ENCODE measurements at places on chromosomes 13 and 19. TPM values are rescaled to one million over a fixed set of nuclear protein-coding genes. Genes with fewer than 3 reads are reported as not detected.

DNA sequence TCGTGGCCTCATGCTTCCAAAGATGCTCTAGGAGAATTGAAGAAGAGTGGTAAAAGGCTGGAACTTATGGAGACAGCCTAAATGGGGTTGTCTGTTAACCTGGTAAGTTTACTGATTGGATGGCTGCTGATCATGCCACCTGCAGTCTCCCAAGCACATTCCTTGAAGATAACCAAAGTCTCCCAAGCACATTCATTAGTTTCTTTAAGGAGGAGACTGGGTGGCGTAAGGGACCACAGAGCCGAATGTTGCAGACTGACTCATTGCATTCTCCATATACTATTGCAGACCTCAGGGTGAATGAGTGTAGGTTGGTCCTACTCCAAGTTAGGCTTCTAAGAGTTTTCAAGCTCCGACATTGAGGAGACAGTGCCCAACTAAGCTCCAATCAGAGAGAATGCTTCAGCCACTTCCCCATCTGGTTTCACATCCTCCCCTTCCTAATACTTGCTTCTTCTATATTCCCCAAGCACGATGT, at the start of gene IGFL3:
Gene IGFL3, minus strand, starts transcription at position 51 of the 478 bp plus-strand sequence. Its CDS starts 39 bp downstream, at position 12.
- DNase-seq: no peak

DNA sequence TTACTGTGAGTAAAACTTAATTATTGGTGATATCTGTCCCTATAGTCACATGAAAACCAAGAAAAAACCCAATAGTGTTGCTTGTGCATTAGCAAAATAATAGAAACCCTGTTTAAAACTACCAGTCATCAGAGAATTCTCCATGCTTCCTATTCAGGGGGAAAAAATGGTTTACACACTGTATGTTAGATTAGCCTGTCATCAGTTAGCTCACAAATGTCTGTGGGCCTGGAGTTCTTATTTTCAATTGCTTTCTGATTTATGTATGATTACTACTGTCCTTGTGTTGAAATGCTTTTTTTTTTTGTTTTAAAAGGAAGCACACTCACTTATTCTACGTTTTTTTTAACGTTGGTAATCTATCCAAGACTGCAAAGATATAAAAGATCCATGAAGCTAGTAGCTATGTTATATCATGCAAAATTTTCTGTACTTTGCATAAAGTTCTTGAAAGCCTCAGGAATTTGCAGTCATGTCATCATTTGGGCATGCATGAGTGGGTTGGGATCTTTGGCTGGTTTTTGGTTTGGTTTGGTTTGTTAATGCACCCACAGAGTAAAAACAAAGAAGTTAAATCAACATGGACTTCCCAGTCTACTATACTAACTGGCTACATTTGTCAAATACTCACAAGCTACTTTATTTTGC, 25.9 kb downstream of the RXFP2 start:
- peak; percentile 81 for DNase-seq

GRCh38 chr19:1159864-1160595, 14.0 kb downstream of the SBNO2 start:
- no peak for DNase-seq

Gene PRR22
- polyA plus RNA-seq: 1.9 TPM

DNA sequence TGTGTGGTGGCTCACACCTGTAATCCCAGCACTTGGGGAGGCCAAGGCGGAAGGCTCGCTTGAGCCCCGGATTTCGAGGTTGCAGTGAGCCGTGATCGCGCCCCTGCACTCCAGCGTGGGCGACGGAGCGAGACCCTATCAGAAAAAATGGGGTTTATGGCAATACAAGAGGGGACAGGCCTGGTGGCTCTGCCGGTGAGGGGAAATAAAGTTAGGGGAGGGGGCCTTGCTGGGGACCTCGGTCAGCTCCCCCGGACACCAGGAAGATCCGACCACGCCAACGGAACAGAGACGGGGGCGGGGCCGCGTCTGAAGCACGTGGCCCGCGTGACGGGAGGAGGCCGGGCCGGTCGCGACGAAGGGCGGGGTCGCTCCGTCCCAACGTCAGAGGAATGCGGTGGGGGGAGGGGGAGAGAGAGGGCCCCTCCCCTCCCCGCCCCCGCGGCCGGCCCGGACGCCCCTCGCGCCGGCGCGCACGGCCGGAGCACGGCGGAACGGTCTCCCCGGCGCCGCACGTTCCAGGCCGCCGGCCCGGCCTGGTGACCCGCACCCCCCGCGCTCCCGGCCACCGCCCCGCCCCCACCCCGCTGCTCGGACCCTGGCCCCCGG, 1.9 kb upstream of the HNRNPL start:
- peak; percentile 98 for DNase-seq

- DNase-seq: no peak
Observed at GRCh38 chr19:51339313-51339686, 2.6 kb downstream of the VSIG10L start.

Data from muscle of back (tissue), 13 donors.